ENCODE measurements at places on chromosomes 12 and 14.
A peak's percentile ranks its signal among the peaks of the same experiment; 100 is the strongest.

- DNase-seq = no peak
Observed at GRCh38 chr14:25001601-25002000, 48.3 kb downstream of the STXBP6 start.

- DNase-seq = no peak
Observed at GRCh38 chr14:100899884-100900771, 3.4 kb downstream of the RTL1 start.

DNA sequence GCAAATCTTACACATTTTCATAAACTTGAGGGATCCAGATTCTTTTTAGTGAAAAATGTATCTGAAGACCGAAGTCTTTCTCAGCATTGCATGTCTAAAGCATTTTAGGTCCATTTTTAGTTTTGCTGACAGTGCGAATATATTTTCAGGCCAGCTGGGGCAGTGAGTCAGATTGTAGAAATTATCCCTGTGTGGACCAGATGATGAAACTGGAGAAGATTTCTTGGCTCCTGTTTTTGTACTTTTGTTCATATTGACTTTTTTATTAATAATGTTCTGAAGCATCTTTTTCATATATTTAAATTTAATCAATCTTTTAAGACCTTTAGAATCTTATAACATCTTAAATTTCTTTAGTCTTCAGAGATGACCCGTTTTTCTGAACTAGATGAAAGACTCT, 173.1 kb downstream of the FLRT2 start:
- no peak for DNase-seq

- DNase-seq = no peak
Observed at GRCh38 chr12:52519387-52519703, 849 bp downstream of the KRT5 start.

GRCh38 chr12:116160231-116160630, 117.3 kb downstream of the MED13L start:
- no peak for DNase-seq

DNA sequence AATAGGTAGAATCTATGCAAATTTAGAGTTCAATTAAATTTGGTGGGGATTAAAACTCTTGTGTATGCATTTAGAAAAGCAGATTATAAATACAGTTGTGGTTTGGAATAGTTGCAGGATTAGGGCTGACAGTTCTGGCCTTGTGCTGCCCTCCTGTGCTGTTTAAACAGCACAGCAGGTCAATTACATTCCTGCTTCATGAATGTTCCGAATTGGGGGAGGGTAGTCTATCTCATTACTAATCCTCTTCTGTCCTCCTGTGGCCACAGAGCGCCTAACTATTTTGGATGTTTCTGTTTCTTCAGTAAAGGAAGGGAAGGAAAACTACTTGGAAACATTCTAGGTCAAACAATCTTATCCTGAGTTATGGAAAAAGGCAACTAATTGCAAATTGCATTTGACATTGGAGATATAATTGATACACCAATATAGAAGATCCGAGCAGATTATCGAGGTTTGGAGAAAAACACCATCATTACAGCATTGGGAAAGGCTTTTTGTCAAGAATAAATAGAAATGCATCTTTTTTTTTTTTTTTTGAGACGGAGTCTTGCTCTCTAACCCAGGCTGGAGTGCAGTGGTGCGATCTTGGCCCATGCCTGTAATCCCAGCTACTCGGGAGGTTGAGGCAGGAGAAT, 8.7 kb upstream of the GPR19 start:
- no peak for DNase-seq

- DNase-seq = no peak
Observed at GRCh38 chr14:79724934-79725717, 486.2 kb downstream of the DIO2 start.

DNA sequence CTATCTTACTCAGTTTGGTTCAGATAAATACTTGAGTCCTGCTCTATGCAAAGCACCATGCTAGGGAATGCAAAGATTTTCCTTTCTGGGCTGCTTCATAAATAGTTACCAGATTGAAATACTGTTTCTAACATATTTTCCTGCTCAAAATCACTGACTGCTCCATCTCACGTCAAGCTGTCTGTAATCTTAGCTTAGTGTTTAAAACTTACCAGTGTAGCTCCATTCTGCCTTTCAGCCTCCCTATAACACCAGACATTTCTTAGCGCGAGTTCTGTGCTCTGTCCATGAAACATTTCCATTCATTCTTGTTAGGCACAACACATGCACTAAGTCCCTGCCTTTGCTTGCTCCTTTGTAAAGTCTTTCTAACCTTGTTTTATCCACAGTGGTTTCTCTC, 129.4 kb downstream of the NPAS3 start:
- no peak for DNase-seq

DNA sequence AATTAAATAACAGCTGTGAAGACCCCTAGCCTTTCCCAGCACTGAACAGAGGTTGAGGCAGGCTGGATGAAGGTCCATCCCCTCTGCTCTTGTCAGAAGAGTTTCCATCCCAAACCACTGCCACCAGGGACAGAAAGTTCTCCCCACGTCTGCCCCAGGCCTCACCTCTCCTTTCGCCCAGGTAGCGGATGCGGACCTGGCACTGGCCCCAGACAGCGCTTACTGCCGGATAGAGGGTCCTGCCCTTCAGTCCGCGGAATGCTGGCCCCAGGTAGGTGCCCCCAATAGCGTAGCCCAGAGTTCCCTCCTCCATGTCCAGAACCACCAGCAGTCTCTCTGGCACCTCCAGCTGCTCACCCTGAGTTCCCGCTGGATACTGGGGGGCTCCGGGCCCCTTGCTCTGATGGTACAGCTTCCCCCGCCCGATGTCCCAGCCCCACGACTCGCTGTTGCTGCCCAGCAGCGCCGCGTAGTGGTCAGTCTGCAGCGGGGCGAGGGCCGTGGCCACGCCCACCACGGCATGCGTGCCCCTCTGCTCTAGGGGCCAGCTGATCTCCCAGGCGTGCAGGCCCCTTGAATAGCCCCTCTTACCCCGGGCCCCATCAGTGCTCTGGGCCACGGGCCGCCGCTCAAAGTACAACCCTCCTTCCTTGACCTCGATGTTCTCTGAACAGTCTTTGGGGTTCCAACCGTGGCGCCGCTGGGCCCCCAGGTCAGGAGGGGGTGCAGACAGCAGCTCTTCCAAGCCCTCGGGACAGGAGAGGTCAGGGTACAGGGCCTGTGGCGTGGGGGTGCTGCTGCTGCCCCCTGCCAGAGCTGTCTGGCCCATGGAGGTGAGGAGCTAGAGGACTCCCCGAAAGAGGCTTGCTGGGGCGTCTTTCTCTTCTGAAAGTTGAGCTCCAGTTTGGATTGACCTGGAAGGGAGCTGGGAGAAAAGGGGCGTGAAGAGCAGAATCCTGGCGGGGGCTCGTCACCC, 742 bp downstream of the SPSB2 start:
- DNase-seq = peak; percentile 80

GRCh38 chr12:65823513-65824375, 539 bp upstream of the HMGA2 start:
- DNase-seq = no peak

- DNase-seq = no peak
Observed at GRCh38 chr12:21369141-21369980, 3.3 kb upstream of the IAPP start.

GRCh38 chr12:77767756-77768343, 62.8 kb upstream of the NAV3 start:
- DNase-seq = no peak

GRCh38 chr14:101473795-101474562, 87.3 kb upstream of the DIO3 start:
- no peak for DNase-seq

GRCh38 chr12:24470050-24470449, 478.9 kb downstream of the BCAT1 start:
- no peak for DNase-seq

GRCh38 chr12:122089077-122089476, 10.5 kb downstream of the MLXIP start:
- no peak for DNase-seq

DNA sequence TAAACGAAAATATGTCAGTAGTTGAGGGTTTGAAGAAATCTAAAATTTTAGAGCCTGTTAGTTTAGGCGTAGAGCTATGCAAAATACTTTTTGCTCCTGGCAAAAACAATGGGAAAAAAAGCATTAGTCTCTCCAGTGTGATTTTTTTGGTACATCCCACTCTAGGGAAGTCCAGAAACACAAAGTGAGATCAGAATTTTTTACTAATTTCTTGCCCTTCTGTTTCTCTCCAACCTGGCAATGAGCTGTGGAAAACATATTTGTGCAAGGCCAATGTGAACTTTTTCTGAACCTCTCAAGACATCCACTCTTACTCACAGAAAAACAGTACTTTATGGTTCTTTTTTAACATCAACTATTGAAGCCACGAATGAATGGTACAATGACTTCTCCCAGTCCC, 56.9 kb upstream of the DCN start:
- DNase-seq = no peak

- no peak for DNase-seq
Observed at GRCh38 chr12:90106568-90106967, 397.9 kb upstream of the ATP2B1 start.

- DNase-seq = no peak
Observed at GRCh38 chr14:70602254-70602653, 1.8 kb upstream of the MED6 start.

- DNase-seq = peak; percentile 26
Observed at GRCh38 chr14:23539248-23540140, 12.1 kb downstream of the ZFHX2 start.

GRCh38 chr14:89371585-89372511, 45.2 kb downstream of the FOXN3 start:
- no peak for DNase-seq

DNA sequence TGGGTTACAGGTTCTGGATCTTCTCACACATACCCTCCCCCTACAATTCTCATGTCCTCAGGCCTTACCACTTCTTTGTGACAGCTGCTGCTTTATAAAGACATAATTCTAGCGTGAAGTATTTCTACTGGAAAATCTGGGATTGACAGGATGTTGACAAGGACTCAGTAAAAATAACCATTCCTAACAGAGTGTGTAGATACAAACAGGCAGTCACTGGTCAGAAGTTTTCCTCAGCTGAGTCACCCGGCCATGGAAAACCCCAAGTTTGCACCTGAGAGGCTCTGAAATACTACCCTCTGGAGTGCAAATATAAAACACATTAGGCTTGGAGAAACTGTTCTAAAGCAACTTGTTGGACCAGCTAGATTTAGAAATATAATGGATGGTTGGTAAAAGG, 54.4 kb downstream of the SPPL3 start:
- DNase-seq = no peak

- no peak for DNase-seq
Observed at GRCh38 chr12:95613021-95613420, 61.7 kb upstream of the USP44 start.

GRCh38 chr12:132162508-132163031, 18.3 kb downstream of the NOC4L start:
- no peak for DNase-seq

DNA sequence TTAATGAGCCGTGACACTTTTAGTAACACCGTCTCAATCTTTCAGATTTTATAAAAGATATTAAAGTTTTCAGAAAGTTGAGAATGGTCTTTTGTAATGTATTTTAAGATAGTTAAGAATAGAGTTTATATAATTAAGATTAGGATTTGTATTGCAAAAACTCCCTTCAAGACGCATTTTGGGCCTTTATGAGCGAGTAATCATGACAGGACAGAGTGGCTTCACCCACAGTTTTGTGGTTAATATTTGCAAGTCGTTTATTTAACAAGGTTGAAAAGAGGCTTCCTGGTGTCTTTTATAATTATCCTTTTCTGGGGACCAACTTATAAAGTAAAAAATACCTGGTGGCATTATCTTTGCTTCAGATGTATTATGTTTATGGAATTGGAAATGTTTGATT, 44.0 kb downstream of the TRAF3 start:
- DNase-seq = no peak

GRCh38 chr12:3222979-3223378, 145.8 kb downstream of the TSPAN9 start:
- no peak for DNase-seq

DNA sequence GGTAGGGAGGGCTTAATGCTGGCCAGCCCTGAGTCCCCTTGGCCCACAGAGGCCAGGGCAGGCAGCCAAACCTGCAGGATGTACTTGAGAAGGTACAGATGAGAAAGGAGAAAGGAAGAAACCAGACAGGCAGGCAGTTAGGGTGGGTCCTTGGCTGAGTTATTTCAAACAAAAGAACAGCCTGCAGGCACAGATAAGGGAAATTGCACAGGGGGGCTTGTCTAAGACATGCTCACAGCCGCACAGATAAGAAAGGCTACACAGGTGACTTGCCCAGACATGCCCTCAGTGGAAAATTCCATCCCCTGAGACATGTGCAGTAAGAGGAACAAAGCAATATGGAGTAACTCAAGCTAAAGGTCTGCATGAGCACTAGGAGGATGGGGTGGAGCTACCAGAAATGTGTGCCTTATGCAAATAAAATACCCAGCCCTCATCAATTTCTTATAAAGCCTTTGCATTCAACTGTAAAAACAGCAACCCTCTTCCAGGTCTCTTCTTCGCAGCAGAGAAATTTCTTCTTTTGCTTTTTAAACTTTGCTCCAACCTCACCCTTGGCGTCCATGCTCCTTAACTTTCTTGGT, 158.2 kb upstream of the RGS6 start:
- DNase-seq = no peak

DNA sequence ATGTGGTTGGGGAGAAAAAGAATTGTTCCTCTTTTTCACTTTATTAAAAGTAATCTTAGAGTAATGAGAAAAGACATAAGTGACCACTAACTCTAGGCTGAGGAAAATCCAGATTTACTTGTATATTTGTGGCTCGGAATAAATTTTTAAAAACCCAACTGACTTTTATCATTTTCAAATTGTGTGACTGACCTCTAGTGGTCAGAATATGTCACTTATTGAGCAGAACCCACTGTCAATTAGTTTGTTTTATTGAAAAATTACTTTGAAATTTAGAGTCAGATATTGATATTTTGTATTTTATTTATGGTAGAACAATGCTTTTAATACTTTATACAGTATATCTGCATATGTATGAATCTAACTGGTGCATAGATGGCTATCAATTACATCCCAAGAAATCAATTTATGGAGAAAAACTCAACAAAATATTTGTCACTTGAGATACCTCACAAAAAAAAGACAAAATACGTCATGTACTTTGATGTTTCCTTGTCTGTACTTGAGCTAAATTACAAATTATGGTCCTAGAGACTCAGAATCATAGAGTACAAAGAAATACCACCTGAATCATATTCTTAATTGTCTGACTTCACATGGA, 229.4 kb downstream of the CNTN1 start:
- no peak for DNase-seq

GRCh38 chr14:46651526-46652144, at the start of gene RPL10L:
Gene RPL10L, minus strand, starts transcription at chr14:46651781. Its CDS starts 45 bp downstream, at chr14:46651736.
- DNase-seq = no peak

GRCh38 chr12:89417246-89417977, 65.1 kb upstream of the DUSP6 start:
- DNase-seq = no peak

GRCh38 chr12:11891754-11892386, 178.9 kb upstream of the BCL2L14 start:
- no peak for DNase-seq

DNA sequence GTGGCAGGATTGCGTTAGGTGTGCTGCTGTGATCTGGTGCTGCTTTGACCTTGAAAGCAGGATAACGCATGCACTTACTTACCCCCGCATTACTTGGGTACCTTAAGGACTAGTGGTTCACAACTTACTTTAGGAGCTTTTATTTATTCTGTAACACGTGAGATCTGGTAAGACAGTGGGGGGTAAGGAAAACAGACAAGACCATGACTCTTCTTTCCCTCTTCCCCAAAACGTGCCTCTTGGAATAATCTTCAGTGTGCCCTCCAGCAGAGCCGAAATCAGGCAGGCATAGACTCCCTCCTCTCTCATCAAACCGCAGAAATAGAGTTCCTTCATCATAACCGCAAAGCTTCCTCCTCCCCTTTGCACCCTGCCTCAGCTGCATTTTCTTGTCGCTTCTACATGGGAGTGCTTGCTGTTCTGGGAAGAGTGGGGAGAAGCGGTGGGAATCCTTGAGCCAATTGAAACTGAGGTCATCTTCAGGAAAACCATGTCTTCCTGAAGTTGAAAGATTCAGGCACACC, 43.4 kb downstream of the RAD52 start:
- no peak for DNase-seq
